ENCODE measurements at places on chromosomes 7 and 10.

- no peak for DNase-seq
Observed at GRCh38 chr10:100724531-100725027, 20.8 kb upstream of the PAX2 start.

DNA sequence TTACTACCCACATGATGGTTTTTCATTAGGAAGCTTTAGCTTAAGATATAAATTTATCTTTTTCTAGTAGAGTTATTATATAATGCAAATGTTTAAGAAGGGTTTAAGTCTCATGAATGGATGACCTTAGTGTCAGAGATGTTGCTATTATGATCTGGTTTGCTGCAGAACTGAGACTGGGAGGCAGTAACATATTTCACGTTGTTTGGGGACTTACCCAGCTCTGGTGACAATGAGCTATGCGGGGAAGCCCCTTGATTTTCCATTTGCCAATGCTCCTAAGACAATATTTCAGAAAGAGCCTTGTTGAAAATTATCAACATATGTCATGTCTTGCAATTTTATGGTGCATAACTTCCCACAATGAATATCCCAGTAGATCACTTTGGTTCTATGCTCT is 754.6 kb downstream of the REEP3 start:
- no peak for DNase-seq

DNA sequence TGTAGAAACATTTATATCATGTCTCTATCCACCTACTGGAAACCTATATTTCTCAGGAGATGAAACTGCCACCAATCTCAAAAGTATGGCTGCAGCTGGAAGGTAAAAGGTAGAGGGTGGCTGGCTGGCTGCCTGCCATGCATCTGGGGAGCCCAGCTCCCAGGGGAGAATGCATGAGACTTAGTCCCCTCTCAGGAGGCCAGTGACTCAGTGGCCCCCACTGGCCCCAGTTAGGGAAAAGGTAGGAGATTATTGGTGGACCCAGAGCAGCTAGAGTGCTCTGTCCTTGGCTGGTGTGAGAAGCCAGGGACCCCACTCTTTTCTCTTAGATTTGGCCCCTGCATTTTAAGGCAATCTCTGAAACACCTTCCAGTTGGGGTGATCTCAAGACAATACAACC is 6.8 kb upstream of the NKX2-3 start:
- no peak for DNase-seq

DNA sequence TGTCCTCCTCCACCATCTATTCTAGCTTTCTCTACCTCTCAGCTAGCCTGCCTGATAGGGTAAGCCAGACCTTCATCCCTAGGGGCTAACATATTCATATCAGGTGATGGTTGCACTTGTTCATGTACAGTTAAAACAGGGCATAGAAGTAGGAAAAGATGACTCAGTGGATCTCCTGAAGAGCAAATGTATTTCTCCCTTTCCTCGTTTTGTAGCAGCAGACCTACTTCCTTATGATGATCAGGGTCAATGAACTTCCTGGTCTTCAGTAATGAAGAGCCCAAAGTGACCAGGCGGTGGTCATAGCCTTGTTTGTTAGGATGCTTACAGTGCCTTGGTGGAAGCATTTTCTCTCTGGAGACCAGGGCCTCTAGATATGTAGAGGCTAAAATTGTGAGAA is 6.3 kb downstream of the LIPJ start:
- no peak for DNase-seq

Data from GM20000 (cell line).